ENCODE measurements at places on chromosomes 4 and X.

GRCh38 chrX:149198980-149199732, 305.9 kb downstream of the IDS start:
- DNase-seq = no peak

DNA sequence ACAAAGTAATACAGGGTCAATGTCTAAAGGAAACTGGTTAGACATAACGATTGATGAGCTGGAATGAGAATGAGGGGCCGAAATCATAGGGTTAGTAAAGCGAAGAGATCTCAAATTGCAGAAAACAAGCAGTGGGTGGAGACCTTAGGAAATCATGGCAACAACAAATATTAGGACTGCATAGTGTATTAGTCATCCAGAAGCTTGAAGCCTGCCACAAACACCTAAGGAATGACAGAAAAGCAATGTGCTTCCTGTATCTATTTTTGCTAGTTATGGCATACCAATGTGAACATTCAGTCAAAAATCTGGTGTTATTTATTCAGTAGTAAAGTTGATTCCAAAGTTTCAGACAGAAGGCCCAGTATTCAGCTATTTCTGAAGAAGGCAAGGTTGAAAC, 410.9 kb upstream of the CT83 start:
- DNase-seq = no peak

GRCh38 chr4:8228319-8229250, 29.5 kb downstream of the SH3TC1 start:
- peak; percentile 69 for DNase-seq

DNA sequence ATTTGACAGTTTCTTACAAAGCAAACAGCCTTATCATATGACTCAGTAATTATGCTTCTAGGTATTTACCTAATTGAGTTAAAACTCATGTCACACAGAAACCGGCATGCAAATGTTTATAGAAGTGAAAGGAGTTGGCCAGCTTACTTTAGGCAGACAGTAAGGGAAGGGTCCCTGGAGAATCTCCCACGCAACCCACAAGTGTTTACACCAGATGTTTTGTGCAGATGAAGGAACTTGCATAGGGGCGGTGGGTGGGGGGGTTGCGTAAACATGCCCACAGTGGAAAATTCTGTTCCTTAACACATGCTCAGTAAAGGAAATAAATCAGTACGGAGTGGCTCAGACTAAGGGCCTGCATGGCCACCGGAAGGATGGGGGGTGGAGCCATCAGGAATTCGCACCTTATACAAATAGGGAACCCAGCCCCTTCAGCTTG, 330.5 kb upstream of the AADAT start:
- no peak for DNase-seq

DNA sequence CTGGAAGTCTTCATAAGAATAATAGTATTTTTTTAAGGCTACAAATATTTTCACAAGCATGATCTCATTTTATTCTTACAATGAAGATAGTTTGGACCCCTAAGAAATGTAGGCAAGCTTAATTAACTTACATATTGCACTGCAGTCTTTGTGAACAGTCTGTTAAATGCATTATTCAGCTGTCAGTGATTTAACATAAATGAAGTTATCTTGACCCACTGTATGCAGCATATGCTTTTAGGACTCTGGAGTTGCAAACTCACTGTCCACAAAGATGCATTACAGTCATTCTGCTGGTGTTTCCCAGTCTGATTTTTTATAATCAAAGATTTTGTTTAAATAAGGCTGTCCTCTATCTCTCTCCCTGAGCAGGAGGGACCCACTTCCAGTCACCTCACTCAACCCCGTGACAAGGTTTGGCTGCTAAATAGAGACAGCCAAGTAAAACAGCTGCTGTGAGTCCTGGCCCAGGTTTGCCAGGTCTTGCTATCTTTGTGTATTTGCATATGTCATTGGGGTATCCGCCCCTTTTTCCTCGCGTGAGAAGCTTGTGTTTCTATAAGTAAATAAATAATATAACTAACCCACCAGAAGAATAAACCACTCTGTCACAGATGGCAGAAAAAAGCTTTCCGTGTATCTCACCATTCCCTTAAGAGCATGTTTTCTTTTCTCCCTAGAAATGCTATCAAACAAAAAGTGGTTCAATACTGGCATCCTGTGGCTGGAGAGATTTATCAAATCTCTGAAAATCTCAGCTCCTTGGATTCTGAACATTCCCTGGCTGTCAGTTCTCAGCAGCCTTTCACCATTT, 67.0 kb downstream of the SLC7A11 start:
- DNase-seq = no peak

DNA sequence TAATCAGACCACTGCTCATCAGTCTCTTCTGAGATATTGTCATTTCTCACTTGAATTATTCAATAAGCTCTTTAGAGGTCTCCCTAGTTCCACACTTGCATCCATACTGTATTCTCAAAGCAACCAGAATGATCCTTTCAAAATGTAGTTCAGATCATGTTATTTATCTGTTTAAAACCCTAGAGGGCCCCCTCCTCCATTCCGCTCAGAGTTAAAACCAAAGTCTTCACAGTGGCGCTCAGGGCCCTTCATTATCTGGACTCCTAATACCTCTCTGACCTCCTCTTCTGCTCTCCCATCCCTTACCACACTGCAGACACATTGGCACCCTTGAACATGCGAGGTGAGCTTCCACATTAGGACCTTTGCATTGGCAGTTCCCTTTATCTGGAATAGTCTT, 32.7 kb upstream of the HPGDS start:
- DNase-seq = no peak

DNA sequence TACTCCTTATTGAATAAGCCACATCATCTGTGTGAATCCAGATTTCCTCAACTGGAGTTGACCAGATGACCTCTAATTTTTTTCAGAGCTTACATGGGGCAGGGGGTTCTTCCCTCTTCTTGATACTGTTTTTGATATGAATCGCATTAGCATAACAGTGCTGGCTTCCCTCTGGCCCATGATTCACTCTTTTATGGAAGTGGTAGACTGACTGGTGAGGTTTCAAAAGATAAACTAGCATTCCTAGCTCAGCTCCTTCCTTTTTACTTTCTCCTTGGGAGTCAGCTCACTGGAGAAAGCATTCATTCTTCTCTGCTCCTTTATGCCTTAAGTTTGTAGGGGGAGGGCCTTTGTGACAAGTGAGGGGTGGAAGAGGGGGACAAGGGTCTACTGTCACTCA, 161.0 kb upstream of the FGF13 start:
- no peak for DNase-seq

- DNase-seq = no peak
Observed at GRCh38 chrX:46305431-46305830, 239.8 kb downstream of the ZNF674 start.

DNA sequence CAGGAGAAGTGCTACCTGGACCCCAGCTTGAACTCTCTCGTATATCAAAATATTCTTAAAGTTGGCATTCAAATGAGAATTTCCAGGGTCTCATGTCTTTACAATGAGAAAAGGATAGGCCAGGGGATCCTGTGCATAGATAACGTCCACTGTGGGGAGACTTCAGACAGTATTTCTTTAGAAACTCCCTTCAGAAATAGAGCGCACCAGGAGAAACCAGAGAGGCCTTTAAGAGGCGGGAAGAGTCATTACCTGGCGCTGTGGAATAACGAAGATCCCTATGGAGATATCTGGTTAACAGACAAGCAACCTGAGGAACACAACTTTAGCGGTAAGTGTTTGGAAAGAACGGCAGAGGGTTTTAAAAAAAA, 600 bp downstream of the RADX start:
- no peak for DNase-seq

GRCh38 chrX:39372115-39372514, 570.9 kb downstream of the MID1IP1 start:
- no peak for DNase-seq

GRCh38 chr4:14157262-14157661, 529.7 kb upstream of the BOD1L1 start:
- DNase-seq = no peak

DNA sequence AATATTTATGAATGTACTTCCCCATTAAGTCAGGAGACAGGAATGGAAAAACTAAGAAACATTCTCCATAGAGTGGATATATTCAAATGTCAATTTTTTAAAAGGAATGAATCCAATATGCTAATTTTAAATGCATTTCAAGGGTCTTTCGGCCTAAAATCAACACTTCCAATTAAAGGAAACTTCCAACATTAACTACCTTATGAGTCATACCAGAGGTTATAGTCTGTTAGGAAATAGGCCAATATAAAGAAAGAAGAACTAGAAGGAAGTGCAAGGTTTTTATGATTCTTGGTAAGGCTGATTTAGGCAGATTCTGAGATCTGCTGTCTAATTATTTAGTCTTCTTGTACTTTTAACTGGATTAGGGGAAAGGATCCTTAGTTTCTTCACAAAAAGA, 260.1 kb upstream of the EDNRA start:
- no peak for DNase-seq
